ENCODE measurements at places on chromosomes 3 and 15.

DNA sequence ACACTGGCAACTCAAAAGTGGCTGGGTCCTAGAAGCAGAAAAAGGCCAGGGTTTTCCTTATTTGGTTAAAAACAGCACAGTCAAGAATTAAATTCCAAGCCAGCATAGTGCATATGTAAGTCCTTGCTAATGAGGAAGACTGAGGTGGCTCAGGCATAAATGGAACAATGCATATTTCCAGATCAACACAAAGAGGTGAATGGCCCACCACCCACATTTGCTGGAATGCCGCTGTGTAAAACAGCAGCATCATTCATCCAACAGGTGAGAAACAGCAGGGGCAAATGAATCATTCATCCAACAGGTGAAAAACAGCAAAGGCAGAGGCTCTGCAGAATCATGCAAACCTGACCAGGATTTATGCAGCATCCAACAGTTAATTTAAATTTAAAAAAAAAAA is 32.9 kb downstream of the GPR176 start:
- no peak for DNase-seq

DNA sequence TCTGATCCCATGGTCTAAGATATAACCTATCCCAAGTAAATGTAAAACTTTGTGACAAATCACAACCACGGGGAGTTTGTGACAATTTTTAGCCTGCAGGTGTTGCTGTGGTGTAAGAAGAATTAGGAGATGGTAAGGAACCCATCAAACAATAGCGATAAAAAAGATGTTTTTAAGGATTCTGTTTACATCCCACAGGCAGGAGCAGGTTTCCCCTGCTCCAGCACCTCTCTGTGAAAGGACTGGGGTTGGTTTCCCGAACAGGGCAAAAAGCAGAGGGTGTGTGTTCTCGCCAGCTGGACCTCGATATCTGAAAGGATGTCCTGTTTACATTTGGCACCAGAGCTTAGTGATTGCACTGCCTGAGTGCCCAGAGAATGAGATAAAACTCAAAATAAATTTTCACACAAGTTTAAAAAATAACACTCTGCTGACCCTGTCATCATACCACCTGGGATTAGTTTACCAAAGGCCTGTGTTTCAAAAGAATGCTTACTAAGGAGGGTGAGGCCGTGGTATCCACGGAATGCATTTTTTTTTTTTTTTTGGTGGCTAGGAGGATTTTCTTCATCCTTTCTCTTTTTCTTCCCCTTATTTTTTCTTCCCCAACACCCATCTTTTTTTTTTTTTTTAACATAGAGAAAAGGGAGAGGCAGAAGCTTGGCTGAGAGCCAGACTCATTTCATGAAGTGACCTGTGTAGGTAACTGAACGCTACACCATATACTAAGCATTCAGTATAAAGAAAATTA is 151.8 kb upstream of the DPH6 start:
- no peak for DNase-seq

GRCh38 chr3:34073961-34074360 is 275.5 kb downstream of the PDCD6IP start:
- DNase-seq = no peak

- DNase-seq = no peak
Measured at GRCh38 chr3:153172796-153173757, 11.1 kb downstream of the RAP2B start.

- DNase-seq = no peak
Measured at GRCh38 chr3:18211116-18211515, 214.0 kb downstream of the SATB1 start.

DNA sequence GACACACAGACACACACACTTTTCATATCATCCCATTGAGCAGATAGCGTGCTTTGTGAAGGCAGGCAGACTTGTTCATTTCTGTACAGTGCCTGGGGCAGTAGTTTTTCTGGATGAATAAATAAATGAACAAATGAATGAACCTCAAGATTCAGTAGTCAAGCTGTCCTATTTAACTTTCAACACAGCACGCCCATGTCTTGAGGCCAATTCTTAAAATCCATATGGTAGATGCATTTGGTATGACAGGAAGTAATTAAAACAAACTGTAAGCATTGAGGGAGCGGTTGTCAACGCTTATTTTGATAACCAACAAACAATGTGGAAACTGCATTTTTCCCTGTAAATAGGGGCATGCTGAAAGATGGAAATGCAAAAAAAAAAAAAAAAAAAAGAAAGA is 80.0 kb upstream of the BNC1 start:
- DNase-seq = no peak

DNA sequence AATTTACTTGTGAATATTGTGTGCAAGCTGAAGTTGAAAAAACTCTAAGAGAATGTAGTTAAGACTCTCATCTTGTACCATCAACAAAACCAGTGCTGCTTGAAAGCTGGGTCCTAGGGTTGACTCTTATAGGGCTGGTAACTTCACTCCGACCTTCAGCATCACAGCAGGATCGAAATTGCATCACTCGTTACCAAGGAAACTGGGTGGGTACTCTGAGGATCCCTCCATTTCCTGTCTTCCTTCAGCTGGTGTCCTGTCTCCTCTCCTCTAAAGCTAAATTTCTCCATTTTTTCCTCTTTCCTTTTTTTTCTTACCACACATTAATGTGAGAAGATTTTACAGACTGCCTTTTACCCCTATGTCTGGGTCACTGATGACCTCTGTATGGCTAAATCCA is 3.0 kb upstream of the APH1B start:
- DNase-seq = no peak

GRCh38 chr3:65873869-65874268 is 164.8 kb downstream of the MAGI1 start:
- DNase-seq = no peak

- no peak for DNase-seq
Measured at GRCh38 chr3:169509359-169509758, 154.2 kb downstream of the MECOM start.

DNA sequence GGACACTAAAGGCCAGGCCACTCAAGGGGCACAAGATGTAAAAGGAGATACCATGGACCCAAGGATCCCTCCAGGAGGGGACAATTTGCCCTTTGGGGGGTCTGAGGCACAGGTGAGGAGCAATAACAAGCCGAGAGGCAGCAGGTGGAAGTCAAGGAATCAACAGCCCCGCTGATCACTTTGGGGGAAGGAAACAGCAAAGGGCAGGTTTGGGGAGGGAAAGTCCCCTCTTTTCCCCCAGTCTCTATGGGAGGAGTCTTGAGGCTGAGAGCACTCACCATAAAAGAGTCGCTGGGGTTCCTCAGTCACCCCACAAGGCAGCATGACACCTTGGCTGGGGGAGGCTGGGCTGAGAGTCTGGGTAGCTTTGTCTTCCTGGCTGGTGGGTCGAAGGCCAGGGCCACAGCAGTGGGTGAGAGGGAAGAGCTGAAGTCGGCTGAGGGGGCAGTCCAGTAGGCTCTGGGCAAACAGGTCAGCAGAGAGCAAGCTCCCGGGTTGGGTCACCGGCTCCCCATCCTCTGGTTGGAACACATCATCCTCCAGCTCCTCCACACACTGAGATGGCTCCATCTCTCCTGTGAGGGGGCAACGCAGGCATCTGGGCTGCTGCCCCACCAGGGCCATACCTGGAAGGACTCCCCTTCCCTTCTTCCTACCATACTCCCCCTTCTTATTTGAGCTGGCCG is 3.0 kb downstream of the BMF start:
- no peak for DNase-seq

All from KG1 (cell line).